T47D (cell line): ENCODE measurements at places on chromosomes 2 and 18.

DNA sequence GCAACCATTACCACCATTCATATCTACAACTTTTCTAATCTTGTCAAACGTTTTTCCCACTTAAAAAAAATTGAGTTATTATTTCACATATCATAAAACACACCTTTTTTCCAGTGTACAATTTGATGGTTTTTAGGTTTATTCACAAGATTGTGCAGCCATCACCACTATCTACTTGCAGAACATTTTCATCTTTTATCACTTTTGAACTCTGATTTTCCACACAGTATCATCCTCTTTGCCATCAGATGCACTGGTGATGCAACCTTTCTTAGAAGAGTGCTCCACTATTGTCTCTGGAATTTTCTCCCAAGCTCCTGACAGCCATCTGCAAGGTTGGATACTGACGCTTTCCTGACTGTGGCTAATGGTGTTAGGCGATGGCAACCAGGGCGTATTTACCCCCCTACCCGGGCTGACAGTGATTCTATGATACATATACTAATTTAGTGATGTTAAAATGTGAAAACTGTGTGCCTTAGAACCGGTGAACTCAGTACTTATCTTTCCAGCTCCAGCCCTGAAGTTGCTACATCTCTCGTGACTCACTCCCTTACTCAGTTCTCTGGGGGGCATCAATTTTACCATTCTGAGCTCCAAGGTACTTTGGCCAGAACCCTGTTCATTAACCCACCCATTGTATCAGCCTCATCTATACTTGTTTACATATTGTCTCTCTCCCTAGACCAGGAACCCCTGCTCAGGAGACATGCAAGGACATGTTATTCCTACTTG, 105.4 kb upstream of the SPRED2 start:
- no peak for DNase-seq

DNA sequence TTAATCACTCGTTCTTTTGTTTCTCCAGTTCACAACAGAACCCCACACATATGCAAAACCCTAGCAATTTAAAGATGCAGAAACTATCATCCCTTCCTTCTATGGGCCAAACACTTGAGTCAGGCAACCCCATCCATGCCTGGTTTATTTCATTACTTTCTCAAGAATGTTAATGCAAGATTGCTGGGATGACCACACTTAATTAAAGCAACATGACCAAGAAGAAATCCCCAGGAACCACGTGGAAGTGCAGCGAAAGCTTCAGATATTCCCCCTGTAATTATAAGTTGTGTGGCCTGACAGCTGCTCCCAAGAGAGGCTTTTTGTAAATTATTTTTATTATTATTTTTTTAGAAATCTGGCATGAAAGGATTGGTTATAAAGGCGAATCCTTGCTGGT, 246.2 kb upstream of the ID2 start:
- DNase-seq, result no peak

GRCh38 chr2:210862283-210863065, 306.1 kb downstream of the CPS1 start:
- no peak for DNase-seq

DNA sequence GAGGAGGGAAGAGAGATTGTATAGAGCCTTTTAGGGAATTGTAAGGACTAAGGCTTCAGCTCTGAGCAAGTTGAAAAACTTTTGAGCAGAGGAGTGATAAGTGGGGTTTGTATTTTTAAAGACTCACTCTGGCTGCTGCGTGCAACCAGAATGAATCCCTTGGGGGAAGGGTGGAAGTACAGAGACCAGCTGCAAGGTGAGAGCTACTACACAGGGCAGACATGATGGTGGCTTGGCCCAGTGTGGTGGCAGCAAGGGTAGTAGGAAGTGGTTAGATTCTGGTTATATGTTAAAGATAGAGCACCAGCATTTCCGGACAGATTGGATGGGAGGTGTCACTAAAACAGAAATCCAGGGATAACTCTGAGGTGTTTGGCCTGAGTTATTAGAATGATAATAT, 10.1 kb upstream of the SESTD1 start:
- no peak for DNase-seq

- peak; percentile 79 for DNase-seq
Measured at GRCh38 chr18:29711932-29712331, 1330.6 kb downstream of the DSC3 start.

DNA sequence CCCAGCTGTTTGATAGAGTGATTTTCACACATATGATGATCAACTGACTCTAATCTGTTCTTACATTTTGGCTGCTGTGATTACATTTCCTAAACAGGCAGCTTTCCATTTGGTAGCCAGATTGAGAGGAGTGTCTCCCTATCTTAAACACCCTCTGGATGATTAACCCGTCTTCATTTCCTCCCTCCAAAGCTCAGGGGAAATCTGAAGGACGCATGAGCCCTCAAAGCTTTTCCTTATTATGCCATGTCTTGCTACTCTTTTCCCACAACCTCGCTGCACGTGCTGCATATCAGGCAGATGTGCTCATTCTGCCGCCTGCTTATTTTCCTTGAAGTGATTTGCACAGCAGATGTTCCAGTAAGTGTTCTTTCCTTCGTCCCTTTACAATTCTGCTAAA, 837.4 kb downstream of the LRRTM4 start:
- DNase-seq, result no peak

- no peak for DNase-seq
Measured at GRCh38 chr2:117717072-117717471, 97.4 kb upstream of the DDX18 start.

DNA sequence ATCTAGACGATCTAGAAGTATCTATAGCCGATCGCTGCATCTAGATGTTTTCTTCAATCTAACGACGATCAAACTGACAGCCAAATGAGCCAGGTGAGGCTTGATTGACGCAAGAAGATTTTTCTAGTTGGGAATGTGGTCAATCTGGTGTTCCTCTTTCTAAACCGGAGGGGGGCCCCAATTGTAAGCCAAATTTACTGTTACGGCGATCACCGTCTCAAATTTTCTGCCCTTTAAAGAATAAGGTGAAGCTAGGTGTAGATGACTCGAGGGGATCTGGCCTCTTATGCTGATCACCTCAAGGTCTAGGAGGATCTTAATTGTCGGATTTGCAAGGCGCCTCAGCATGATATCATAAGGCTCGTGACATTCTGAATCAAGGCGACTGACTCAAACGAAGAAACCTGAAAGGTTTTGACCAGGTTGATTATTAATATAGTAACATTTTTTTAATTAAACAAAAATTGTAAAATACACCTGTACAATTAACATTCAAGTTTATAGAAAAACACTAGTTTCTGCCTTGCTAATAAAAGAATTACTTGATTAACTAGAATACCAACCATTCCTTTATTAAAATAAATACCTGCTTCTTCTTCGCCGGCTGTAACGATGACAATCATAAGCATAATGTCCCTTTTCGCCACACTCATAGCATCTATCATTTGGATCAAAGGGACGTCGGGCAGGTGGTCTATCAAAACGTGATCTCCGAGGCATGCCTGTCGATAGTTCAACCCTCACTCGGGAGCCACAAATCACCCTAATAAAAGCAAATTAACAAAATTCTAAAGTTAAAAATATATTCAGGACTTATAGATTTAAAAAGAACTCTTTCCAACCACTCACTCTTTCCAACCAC, 2.0 kb downstream of the SRSF7 start:
- DNase-seq, result no peak

- no peak for DNase-seq
Measured at GRCh38 chr18:22446911-22447310, 29.2 kb upstream of the CTAGE1 start.

DNA sequence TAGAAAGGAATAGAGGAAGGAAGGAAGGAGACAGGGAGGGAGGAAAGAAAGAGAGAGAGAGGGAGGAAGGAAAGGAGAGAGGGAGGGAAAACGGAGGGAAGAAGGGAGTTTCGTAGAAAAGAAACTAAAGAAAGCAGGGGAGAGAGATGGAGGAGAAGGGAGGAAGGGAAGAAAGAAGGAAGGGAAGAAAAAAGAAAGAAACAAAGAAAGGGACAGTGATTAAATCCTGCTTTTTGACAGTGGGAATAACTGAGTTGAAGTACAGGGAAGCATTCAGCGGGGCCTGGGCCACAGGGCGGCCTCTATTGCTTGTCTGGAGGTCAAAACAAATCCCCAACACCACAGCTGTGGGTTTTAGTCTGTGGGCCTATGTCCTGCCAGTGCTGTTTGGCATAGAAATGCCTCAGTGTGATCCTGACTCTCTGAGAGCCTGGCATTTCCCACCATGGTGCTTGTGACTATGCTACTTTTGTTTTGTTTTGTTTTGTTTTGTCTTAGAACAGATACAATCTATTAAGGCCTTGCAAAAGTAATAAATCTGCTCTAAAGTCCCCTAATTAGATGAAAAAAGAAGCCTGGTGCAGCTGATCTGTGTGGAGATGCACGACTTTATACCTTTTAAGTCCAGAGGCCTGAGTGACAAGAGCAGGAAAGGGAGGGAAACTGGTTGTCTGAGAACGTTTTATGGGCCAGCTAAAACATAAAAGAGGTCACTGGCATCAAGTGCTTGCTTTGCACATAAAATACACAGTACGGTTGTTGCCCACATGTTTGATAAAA, 40.0 kb downstream of the IL1RL2 start:
- DNase-seq, result no peak

DNA sequence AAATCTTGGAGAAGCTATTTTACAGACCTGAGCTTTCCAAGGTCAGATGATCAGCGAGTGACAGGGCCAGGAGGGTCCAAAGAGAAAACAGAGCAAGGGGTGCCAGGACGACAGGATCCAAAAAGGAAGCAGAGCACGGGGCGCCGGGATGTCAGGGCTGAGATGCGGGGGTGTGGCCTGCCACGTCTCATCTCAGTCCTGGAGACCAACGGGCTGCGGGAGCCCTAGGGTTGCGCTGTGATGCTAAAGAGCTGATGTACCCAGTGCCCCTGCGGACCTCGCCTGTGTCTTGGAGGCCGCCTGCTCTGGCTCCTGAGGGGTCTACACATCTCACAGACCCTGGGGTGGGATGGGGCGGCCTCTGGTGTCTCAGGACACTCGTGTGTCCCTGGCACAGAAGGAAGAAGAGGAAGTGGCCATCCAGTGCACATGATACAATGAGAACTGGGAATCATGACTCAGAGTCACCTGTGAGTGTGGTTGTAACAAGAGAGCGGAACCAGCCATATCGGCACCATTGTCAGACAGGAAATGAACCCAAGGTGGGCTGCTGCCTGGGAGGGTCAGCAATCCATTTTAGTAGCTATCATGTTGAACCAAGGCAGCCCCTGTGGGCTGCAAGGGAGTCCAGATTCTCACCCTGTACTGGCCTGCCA, 97.8 kb downstream of the MYT1L start:
- DNase-seq, result no peak

- DNase-seq, result no peak
Measured at GRCh38 chr2:36432479-36432878, 76.9 kb downstream of the CRIM1 start.

DNA sequence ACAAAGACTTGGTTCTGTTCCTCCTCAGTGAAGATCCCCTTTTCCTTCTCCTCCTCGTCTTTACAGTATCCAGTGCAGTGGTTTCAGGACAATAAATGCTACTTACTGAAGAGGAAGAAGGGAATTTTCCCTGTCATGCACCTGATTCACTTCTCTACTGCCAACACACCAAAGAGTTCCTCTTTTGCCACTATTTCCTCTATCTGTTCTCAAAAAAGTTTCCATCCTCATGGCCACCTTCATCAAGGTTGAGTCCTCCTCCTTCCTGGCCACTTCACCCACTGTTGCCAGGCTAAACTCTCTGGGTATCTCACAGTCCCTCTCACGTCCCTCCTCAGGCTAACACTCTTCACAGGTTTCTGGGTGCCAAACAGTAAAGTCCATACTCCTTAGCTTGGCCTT, 41.7 kb downstream of the PLEKHM3 start:
- DNase-seq, result no peak

DNA sequence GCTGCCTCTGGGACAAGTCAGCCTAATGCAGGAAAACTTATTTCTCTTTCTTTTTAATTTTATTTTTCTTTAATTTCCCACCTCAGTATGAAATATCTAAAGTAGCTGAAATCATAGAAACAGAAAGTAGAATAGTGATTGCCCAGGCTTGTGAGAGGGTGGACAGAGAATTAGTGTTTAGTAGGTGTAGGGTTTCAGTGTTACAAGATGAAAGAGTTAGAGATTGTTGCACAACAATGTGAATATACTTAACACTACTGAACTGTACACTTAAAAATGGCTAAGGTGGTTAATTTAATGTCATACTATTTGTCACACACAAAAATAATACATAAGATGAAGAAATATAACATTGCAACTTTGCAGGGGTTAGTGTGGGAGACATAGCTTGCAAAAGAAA, 80.8 kb downstream of the NAT8 start:
- no peak for DNase-seq

DNA sequence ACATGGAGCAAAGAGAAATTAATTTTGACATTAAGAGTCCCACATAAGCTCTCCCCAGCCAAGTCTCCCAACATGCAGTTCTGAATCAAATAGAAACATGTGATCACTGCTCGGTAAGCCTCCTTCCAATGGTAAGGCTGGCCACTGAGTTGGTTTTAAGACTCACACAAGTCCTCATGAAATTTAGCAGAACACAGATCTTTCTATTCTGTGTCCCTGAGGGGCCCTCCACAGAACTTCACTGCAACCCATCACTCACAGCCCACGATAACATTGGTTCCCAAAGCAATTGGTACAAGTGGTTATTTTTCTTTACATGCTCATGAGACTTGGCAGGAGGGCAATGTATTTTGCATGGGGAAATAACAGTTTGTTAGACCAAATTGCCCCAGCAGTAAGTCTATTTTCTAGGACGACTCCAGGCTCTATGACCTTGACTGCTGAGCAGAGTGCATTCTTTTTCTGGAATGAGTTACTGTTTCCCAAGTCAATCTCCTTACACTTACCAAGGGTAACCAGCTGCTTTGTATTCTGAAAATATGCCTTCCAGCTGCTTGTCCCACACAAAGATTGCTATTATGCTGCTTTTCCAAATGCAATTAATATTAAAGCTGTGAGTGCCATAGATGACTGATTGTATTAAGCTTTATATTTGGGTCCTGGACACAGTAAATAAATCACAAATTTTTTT, 142.3 kb upstream of the TANK start:
- DNase-seq, result no peak

- no peak for DNase-seq
Measured at GRCh38 chr18:80034852-80035406, 695 bp downstream of the RBFA start.
